ENCODE measurements at places on chromosomes 3 and 15. TPM values are rescaled to one million over a fixed set of nuclear protein-coding genes. Genes with fewer than 3 reads are reported as not detected.

GRCh38 chr3:65277798-65278197, 590.0 kb upstream of the ADAMTS9 start:
- H3K27ac ChIP-seq, result no peak overlapping the region
- no peaks in the 10 kb centered on the region for H3K27me3 ChIP-seq
- no peak overlapping the region for H3K4me3 ChIP-seq
- no peak for DNase-seq
- no peaks in the 10 kb centered on the region for H3K4me1 ChIP-seq

DNA sequence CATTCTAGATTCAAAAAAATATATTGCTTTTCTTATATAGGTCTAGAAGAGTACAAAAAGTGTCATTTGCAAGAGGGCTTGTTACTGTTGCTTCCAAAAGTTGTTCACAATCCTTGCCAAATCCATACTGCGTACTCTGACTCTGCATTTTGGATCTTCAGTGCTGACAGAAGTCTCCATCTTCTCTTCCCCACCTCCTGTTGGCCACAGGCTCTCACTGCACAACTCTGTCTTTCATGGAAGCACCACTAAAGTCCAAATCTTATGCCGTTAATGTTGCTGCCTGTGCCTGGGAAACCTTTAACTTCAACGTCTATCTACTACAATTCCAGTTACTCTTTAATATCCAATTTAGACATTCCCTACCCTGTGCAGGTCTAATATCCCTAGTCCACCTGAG, 419.9 kb downstream of the NR2F2 start:
- no peaks in the 10 kb centered on the region for H3K4me1 ChIP-seq
- no peak overlapping the region for H3K4me3 ChIP-seq
- no peak overlapping the region for H3K27ac ChIP-seq
- no peaks in the 10 kb centered on the region for H3K36me3 ChIP-seq
- H3K27me3 ChIP-seq, result no peaks in the 10 kb centered on the region
- DNase-seq, result no peak

- no peaks in the 10 kb centered on the region for H3K4me1 ChIP-seq
- no peak overlapping the region for H3K27ac ChIP-seq
- H3K27me3 ChIP-seq, result peaks cover 5% of the 10 kb centered on the region
- DNase-seq, result no peak
These were observed 31.0 kb downstream of the CFAP91 start for GRCh38 chr3:119733812-119734211.

DNA sequence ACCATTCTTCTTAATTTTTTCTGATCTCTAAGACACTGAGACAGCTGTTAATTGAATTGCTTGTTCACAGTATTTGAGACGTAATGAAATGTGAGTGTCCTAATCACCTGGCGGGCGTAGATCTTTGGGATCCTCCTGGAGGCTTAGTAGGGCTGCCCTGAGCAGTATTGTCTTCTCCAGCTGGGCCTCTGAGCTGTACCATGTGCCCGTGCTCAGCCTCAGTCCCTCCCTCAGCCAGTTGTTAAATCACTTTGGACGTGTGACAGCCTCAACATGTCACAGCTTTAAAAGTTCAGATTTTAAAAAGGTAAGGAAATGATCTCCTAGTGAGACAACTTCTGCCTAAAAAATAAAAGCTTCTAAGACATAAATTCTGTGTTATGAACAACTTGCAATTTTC, 35.5 kb downstream of the IGF1R start:
- no peak overlapping the region for H3K27ac ChIP-seq
- no peaks in the 10 kb centered on the region for H3K4me1 ChIP-seq
- no peaks in the 10 kb centered on the region for H3K27me3 ChIP-seq
- no peaks in the 10 kb centered on the region for H3K36me3 ChIP-seq

GRCh38 chr3:40387895-40388254, 891 bp downstream of the ENTPD3 start:
- peaks cover 34% of the 10 kb centered on the region for H3K27me3 ChIP-seq
- no peak overlapping the region for H3K27ac ChIP-seq

- H3K27me3 ChIP-seq, result peaks cover 1% of the 10 kb centered on the region
- no peak overlapping the region for H3K4me3 ChIP-seq
- peaks cover 14% of the 10 kb centered on the region for H3K4me1 ChIP-seq
- peak; percentile 83 for DNase-seq
- H3K27ac ChIP-seq, result no peak overlapping the region
These were observed 6.3 kb downstream of the RPP25 start for GRCh38 chr15:74950078-74950908.

- DNase-seq, result no peak
- H3K27ac ChIP-seq, result peak overlapping the region; percentile 25
- H3K4me3 ChIP-seq, result no peak overlapping the region
- H3K4me1 ChIP-seq, result peaks cover 89% of the 10 kb centered on the region
These were observed 10.2 kb downstream of the TRA2B start for GRCh38 chr3:185927501-185928200.

DNA sequence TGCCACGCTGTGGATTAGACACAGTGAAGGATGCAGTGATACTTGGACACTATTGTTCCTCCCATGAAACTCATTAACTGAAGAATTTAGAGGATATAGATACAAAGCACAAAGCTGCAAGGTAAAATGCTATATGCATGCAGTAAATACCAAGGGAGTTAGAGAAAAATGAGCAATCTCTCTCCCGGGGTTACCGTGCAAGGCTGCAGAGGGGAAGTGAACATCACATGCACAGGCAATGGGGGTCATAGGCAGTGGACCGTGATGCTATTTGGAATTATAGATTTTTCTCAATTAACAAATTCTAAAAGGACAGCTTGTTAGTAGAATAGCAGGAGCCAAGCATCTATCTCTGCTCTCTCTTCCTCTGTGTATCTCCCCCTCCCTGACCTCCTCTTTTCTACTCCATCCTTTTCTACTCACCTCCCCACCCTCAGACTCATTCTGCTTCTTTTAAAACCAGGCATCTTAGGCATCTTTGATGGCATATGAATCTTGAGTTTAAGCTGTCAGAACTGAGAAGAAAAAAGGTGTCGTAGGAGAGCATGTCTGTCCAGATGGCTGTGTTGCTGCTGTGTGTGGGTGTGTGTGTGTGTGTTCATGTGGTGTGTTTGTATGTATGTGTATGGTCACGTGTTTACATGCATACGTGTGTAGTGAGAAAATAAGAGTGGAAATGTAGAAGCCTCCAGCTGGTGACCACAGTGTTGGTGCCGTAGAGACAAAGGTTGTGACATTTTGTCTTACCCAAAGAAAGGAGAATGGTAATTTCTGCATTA, 339.0 kb downstream of the EPHB1 start:
- no peak for DNase-seq
- H3K4me3 ChIP-seq, result no peak overlapping the region
- no peaks in the 10 kb centered on the region for H3K36me3 ChIP-seq

DNA sequence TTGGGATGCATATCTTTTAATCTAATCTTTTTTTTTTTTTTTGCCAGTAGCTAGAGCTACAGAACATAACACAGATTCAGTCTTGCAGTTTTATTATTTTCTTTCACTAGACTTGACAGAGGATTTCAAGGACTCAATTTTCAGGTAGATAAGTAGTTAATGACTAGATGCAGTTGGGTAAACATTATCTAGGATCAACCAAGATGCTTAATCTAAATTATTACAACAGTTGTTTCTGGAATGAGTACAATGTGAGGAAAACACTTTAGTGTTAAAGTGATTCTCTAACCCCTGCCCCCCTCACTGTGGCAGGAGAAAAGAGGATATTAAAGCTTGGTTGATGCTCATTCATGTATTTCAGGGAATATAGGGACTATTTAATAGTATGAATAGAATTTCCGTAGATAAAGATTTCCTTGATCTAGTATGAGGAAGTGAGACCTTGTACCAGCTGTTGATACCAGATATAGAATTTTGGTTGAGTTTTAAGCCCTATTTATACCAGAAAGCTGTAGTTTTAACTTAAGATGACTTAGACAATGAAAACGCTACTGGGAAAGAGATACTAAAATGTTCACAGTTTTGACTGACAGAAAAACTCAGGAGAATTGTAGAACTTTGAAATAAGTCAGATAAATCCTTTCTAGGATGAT, 389.0 kb upstream of the C2CD4B start:
- no peak for DNase-seq

The ZDHHC19 gene
- not detected for total RNA-seq

GRCh38 chr3:73508330-73508954, 116.3 kb downstream of the PDZRN3 start:
- H3K4me3 ChIP-seq, result no peak overlapping the region
- no peak overlapping the region for H3K27ac ChIP-seq
- DNase-seq, result no peak
- H3K36me3 ChIP-seq, result no peaks in the 10 kb centered on the region
- no peaks in the 10 kb centered on the region for H3K4me1 ChIP-seq

- H3K27me3 ChIP-seq, result no peaks in the 10 kb centered on the region
- peaks cover 56% of the 10 kb centered on the region for H3K4me1 ChIP-seq
- peak overlapping the region; percentile 100 for H3K4me3 ChIP-seq
- peak overlapping the region; percentile 95 for H3K27ac ChIP-seq
- DNase-seq, result no peak
These were observed 725 bp downstream of the SRP14 start for GRCh38 chr15:40038275-40038637.

DNA sequence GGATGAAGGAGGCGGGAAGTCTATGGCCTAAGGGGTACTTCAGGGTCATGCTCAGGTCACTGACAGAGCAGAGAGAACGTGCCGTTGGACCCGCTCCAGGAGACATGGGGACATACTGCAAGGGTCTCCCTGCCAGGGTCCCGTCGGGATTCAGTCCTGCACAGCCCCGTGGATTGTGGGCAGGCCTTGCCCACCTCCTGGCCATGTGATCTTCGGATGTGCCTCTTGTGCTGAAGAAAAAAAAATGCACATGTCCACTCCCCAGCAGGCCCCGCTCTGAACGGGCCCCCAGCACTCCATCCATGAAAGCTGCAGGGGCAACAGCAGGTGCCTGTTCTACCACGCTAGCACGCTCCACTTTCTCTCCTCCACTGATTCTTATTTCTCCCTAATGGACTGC, 22.9 kb downstream of the ST8SIA2 start:
- no peak overlapping the region for H3K4me3 ChIP-seq
- H3K27ac ChIP-seq, result no peak overlapping the region
- peaks cover 6% of the 10 kb centered on the region for H3K27me3 ChIP-seq
- no peaks in the 10 kb centered on the region for H3K36me3 ChIP-seq
- H3K4me1 ChIP-seq, result no peaks in the 10 kb centered on the region
- DNase-seq, result no peak

The GRAMD2A gene
- total RNA-seq, result not detected

- H3K4me3 ChIP-seq, result no peak overlapping the region
- no peak overlapping the region for H3K27ac ChIP-seq
- peaks cover 57% of the 10 kb centered on the region for H3K36me3 ChIP-seq
- H3K4me1 ChIP-seq, result peaks cover 61% of the 10 kb centered on the region
These were observed 41.9 kb downstream of the CCDC12 start for GRCh38 chr3:46934498-46935167.

GRCh38 chr3:192273697-192274010, 453.7 kb downstream of the FGF12 start:
- no peak for DNase-seq
- H3K4me3 ChIP-seq, result no peak overlapping the region
- no peaks in the 10 kb centered on the region for H3K4me1 ChIP-seq

- DNase-seq, result no peak
- no peaks in the 10 kb centered on the region for H3K36me3 ChIP-seq
- H3K4me3 ChIP-seq, result no peak overlapping the region
- H3K4me1 ChIP-seq, result no peaks in the 10 kb centered on the region
- H3K27ac ChIP-seq, result no peak overlapping the region
These were observed 50.1 kb downstream of the KBTBD8 start for GRCh38 chr3:67048067-67048714.

- H3K4me1 ChIP-seq, result no peaks in the 10 kb centered on the region
- no peak for DNase-seq
- no peaks in the 10 kb centered on the region for H3K36me3 ChIP-seq
- no peak overlapping the region for H3K27ac ChIP-seq
These were observed 14.9 kb upstream of the C3orf22 start for GRCh38 chr3:126573492-126574117.

- peaks cover 13% of the 10 kb centered on the region for H3K36me3 ChIP-seq
- peaks cover 8% of the 10 kb centered on the region for H3K4me1 ChIP-seq
- DNase-seq, result no peak
- no peak overlapping the region for H3K4me3 ChIP-seq
- no peak overlapping the region for H3K27ac ChIP-seq
These were observed 255.1 kb upstream of the STT3B start for GRCh38 chr3:31277582-31277981.

DNA sequence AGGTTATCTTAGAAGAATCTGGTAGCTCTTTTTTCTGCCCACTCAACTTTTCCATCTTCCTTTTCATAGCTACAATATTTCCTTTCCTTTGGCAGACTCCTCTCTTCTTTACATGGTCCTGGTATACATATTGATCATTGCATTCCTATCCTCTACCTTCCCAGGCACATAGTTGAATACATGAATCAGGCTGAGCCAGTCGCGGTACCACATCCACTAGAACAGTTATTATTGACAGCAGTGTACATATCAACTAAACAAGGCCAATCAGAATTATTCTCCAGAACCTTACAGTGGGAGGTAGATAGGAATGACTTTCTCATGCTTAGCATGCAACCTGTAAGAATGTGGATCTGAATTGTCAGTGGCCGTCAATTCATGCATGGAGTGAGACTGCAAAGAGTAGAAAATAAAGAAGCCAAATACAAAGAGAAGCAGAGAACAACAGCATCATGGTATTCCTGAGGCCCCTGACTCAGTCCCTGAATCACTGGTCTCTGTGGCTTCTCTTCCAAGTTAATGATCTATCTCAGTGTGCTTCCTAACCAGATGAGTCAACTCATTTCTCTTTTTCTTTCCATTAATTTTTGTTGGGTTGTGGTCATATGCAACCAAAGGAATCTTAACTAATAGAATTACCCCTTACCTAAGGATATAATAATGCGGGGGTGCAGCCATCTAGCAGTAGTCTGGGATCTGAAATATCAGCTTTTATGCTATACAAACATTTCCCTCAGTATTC, 60.9 kb upstream of the DCBLD2 start:
- H3K27ac ChIP-seq, result no peak overlapping the region
- DNase-seq, result no peak
- no peaks in the 10 kb centered on the region for H3K36me3 ChIP-seq
- H3K4me3 ChIP-seq, result no peak overlapping the region
- H3K4me1 ChIP-seq, result peaks cover 2% of the 10 kb centered on the region
- peaks cover 2% of the 10 kb centered on the region for H3K27me3 ChIP-seq

DNA sequence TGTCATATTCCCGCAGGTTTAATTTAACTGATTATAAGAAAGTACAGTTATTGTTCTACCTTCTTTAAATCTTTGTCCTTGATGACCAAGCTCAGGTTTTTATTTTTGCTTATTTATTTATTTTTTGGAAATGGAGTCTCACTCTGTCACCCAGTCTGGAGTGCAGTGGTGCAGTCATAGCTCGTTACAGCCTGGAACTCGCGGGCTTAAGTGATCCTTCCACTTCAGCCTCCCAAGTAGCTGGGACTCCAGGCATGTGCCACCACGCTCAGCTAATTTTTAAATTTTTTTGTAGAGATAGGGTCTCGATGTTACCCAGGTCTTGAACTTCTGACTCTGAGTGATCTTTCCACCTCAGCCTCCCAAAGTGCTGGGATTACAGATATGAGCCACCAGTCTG, 8.9 kb downstream of the USP3 start:
- H3K27ac ChIP-seq, result no peak overlapping the region
- peaks cover 4% of the 10 kb centered on the region for H3K36me3 ChIP-seq
- H3K4me1 ChIP-seq, result peaks cover 72% of the 10 kb centered on the region
- no peaks in the 10 kb centered on the region for H3K27me3 ChIP-seq
- no peak overlapping the region for H3K4me3 ChIP-seq

- H3K27ac ChIP-seq, result no peak overlapping the region
- H3K27me3 ChIP-seq, result peaks cover 4% of the 10 kb centered on the region
- peaks cover 4% of the 10 kb centered on the region for H3K4me1 ChIP-seq
- H3K4me3 ChIP-seq, result no peak overlapping the region
These were observed 39.8 kb downstream of the HCN4 start for GRCh38 chr15:73328981-73329380.

Measured in activated CD4-positive, alpha-beta memory T cell treated with anti-CD3 and anti-CD28 coated beads, Interleukin-2, amount 10 ng/mL, durations not matched to agents 7 days and 5 days (primary cell).